OCI-LY7 (cell line): ENCODE measurements at places on chromosomes 5 and 9. TPM values are rescaled to one million over a fixed set of nuclear protein-coding genes. Genes with fewer than 3 reads are reported as not detected.

UIMC1 gene
- 78.5 and 94.1 TPM in 2 replicates for total RNA-seq

CTNND2 gene
- total RNA-seq = not detected in 2 replicates

MYORG gene
- total RNA-seq = 3.9 and 4.0 TPM in 2 replicates

FBP1 gene
- total RNA-seq = 63.9 and 94.1 TPM in 2 replicates

ACSL6 gene
- total RNA-seq = not detected in 2 replicates

C1QTNF3 gene
- total RNA-seq = 3.6 and 4.2 TPM in 2 replicates

GFPT2 gene
- total RNA-seq = not detected in 2 replicates

ANKS6 gene
- total RNA-seq = 28.5 and 30.1 TPM in 2 replicates

GABRA1 gene
- total RNA-seq = not detected in 2 replicates

MAMDC2 gene
- total RNA-seq = not detected in 2 replicates

MED10 gene
- total RNA-seq = 44.0 and 47.3 TPM in 2 replicates
